SK-N-SH (cell line): ENCODE measurements at places on chromosomes 2 and 18. TPM values are rescaled to one million over a fixed set of nuclear protein-coding genes. Genes with fewer than 3 reads are reported as not detected.

TBR1 gene
- polyA plus RNA-seq = under 0.01 TPM in 1 of 2 replicates, not detected in the other

KLHL14 gene
- not detected in 2 replicates for polyA plus RNA-seq

DSG4 gene
- not detected in 2 replicates for polyA plus RNA-seq

GRCh38 chr2:236738030-236738429 is 168.4 kb downstream of the ACKR3 start:
- no peaks in the 10 kb centered on the region for H3K36me3 ChIP-seq
- DNase-seq = no peak
- H3K27ac ChIP-seq = no peak overlapping the region

DNA sequence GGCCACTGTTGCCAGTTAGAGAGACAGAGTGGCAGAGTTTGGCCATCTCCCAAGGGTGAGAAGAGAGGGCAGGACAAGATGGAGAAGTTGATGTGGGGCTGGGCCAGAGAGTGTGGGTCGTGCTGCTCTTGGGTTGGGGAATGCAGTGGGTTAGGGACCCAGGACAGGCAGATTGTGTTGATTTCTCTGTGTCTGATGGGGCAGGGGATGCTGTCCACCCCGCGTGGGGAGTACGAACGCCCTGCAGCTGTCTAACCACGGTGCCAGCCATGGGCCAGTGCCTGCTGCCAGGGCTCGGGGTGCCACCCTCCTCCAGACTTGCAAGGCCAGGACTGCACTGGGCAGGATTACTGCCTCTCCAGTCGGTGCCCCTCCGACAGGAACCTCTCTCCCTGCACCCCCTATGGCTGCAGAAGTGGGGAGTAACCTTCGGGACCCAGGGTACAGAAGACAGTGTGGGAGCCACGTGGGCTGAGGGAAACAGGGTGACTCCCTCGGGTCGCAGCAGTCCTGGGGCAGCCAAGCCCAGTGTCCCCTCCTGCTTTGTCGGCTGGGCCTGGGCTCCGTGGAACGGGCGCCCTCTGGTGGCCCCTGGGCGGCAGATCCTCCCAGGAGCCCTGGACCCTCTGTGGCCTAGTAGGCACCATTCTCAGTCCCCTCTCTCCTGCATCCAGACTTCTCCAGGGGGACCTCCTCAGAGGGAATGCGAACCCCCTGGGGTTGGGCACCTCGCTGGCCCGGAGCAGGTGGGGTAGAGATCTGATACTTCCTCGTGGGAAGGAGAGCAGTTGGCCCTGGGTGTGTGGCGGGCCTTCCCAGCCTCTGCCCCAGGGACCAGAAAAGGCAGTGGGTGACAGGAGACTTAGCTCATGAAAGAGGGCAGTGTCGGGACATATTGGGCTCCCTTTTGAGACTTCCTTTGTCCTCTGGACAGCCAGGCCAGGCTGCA is 2.7 kb downstream of the GPC1 start:
- no peak overlapping the region for H3K27ac ChIP-seq
- no peaks in the 10 kb centered on the region for H3K36me3 ChIP-seq
- peaks cover 17% of the 10 kb centered on the region; the same call in 1 of the 2 replicates for H3K4me1 ChIP-seq
- peak overlapping the region; percentile 23 for H3K4me3 ChIP-seq
- peak; percentile 94 for DNase-seq

GRCh38 chr2:143720095-143720664 is 591.0 kb downstream of the ARHGAP15 start:
- no peak overlapping the region for H3K4me3 ChIP-seq
- no peaks in the 10 kb centered on the region for H3K27me3 ChIP-seq
- H3K27ac ChIP-seq = no peak overlapping the region
- no peak for DNase-seq

- peaks cover 69% of the 10 kb centered on the region for H3K27me3 ChIP-seq
- peaks cover 14% of the 10 kb centered on the region for H3K4me1 ChIP-seq
- H3K27ac ChIP-seq = no peak within 1 kb of the TSS
- peak; percentile 90 for DNase-seq
These were observed at the start of gene ATP6V1C2 for GRCh38 chr2:10721396-10722251. Gene ATP6V1C2, plus strand, starts transcription at chr2:10721630. Its CDS starts 1,220 bp downstream, at chr2:10722850.

- H3K27me3 ChIP-seq = no peaks in the 10 kb centered on the region
- H3K4me3 ChIP-seq = no peak overlapping the region
- H3K4me1 ChIP-seq = peaks cover 23% of the 10 kb centered on the region
- H3K27ac ChIP-seq = no peak overlapping the region
These were observed 52.0 kb downstream of the FHOD3 start for GRCh38 chr18:36349552-36349951.

DNA sequence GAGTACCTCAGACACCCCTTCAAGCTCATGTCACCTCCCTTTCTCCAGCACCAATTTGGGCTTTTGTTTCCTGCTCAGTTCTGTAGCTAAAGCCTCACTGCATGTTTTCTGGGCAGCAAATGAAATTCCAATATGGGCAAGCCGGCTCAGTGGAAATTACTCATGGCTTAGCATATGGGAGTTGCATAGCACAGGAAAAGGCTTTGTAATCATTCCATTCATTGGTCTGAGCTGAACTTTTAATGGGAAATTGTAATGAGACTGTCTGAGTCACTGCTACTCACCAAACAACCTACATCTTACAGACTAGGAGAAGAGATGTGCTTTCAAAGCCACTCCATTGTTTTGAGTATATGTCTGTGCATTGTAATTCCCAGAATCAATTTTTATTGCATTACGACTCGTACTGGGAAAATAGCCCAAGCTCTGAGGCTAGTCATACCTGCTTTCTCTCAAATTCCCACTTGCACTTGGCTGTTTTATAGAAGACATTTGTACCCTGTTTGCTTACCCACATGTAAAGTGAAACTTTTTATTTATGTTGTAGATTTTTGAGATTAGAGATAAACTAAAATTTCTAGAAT is 139.5 kb upstream of the LRATD1 start:
- no peak overlapping the region for H3K4me3 ChIP-seq
- no peak overlapping the region for H3K27ac ChIP-seq
- no peak for DNase-seq
- H3K27me3 ChIP-seq = no peaks in the 10 kb centered on the region

- H3K27me3 ChIP-seq = no peaks in the 10 kb centered on the region
- no peak overlapping the region for H3K4me3 ChIP-seq
- no peak for DNase-seq
- no peak overlapping the region for H3K27ac ChIP-seq
- no peaks in the 10 kb centered on the region for H3K36me3 ChIP-seq
- no peaks in the 10 kb centered on the region for H3K4me1 ChIP-seq
These were observed 878.8 kb downstream of the RNF144A start for GRCh38 chr2:7795778-7796563.

- DNase-seq = no peak
- H3K4me1 ChIP-seq = peaks cover 41% of the 10 kb centered on the region; the same call in 1 of the 2 replicates
- no peak overlapping the region for H3K27ac ChIP-seq
- no peaks in the 10 kb centered on the region for H3K27me3 ChIP-seq
- H3K4me3 ChIP-seq = no peak overlapping the region
These were observed 43.7 kb upstream of the FOSL2 start for GRCh38 chr2:28348921-28349320.
